Coronary artery (tissue), 2 donors: ENCODE measurements at places on chromosomes 12 and 14.

DNA sequence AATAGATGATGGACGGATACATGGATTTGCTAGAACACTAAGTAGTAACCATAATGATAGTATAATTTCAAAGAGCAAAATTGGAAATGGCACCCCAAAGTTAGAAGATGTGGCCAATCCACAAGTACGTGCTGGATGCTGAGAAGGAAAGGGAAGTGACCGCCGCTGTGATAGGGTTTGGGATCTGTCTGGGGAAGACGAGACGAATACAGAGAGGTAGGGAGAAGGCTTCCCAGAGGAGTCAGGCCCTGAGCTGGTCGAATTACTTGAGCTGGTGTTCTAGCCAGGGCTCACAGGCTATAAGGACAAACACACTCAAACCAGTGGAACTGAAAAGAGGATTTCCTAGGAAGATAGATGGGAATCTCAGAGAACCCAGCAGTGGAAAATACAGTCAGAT, 9.4 kb upstream of the ACVR1B start:
- peak; percentile 60 for DNase-seq

DNA sequence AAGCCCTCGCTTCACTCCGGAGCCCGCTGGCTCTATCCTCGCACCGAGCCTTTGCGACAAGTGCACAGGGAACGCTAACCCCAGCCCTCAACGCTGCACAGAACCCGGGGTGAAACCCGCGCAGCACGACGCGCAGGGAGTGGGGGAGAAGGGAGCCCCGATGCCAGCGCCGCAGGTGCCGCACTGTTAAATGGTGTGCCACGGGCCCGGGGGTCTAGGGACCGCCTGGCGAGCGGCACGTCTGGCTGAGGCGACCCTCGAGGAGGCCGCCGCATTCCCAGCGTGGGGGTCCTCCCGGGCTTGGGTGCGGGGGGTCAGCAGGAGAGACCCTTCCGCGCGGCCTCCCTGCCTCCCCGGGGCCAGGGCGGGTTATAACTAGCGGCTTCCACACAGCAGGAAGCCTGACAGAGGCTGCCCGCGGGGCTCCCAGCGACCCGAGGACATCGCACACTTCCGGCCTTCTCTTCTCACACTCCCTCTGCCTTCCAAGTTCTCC, 23.8 kb upstream of the LRTM2 start:
- peak; percentile 78 for DNase-seq

DNA sequence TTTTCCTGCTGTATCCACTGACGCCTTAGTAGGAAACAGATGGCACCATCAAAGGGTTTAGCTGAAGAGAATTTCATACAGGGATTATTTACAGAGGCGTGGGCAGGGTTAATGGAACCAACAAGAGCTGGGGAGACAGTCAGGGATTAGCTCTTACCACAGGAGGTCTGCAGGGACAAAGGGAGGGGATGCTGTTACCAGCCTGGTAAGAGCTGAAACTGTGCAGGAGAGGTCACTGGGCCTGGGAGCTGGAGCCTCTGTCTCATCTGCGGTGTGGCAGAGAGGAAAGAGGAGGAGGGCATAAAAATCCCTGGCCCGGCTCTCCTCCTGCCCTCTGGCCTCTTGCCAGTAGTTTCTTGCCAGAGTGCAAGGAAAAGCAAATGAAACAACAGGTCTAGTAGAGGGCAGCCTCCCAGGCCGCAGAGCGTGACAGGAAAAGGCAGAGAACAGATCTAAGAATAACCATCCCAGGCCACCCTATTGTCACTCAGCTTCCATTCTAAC, 18.9 kb upstream of the POC1B start:
- no peak for DNase-seq

DNA sequence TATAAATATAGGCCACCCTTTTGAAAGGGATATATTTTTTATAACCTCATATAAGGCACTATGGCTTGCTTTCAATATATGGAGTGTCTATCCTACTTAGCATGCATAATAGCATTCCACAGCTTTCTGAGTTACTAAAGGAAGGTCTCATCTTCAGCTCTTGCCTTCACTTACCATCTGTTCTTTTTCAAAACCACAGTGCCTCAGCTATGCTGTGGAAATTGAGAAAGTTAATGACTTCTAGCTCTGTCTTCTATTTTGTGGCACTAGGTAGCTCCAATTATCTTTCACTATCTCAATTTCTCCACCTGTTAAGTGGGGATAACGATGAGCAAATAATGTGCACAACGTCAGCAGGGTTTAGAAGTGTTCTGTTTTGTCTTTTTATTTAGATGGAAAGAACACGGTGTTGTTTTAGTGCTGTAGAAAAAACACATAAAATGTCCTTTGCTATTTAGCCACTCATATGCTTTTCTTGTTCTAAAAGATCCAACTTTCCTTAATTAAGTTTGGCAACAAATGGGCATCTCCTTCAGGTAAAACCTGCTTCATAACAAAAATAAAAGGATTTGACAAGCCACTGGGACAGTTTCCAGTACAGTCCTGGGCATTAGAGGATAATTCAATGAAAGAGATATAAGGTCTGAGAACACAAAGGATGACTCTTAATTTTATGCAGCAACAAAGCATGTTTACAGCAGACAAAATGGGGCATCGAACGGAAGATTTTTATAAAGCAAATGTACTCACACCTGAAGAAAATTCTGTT, 462.0 kb upstream of the SYT1 start:
- no peak for DNase-seq

DNA sequence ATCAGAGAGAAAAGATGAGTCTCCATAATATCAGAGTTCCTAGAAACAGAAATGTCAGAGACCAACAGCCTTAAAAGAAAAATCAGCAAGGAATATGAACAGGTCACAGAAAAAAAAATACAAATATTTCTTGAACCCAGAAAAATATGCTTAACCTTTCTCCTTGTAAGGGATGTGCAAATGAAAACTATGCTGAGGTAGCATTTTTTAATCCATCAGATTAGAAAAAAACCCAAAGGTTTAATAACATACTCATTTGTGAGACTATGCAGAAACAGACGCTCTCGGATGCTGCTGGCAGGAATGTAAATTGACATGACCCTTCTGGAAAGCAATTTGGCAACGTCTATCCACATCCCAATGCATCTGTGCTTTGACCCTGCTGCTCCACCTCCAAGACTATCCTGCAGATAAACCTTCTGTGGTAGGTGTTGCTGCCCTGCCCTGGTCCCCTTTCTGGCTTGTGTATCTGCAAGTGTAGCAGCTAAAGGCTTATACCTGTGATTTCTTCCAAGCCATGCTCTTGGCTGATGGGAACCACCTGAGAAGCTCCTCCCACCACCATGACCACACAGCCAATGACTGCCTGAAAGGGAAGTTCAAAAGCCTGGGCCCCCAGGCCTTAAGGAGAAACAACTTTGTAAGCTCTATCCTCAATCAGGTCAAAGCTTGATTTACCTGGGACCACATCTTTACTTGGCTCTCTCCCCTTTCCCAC, 49.4 kb downstream of the LTBP2 start:
- no peak for DNase-seq

DNA sequence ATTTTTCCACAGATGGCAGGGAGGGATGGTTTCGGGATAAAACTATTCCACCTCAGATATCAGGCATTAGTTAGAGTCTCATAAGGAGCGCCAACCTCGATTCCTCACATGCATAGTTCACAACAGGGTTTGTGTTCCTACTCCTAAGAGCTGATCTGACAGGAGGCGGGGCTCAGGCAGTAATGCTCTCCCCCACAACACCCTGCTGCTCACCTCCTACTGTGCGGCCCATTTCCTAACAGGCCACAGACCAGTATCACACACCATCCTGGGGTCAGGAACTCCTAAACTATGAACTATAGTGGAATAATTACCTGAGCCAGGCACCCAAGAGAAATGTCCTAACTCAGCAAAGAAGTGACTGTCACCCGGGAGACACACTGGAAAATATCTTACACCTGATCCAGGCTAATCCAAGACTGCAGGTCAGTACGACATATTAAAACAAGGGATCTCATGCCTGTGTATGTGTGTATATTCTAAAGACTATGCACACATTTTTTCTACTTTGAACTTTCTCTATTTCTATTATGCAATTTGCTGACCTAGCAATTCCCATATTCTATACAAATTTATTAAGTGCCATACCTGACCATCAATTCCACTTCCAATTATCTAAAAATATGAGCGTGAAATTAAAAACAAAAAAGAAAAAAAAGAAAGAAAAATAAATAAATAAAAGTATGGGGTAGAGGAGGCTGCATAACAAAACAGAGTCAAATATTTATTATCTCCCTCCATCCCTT, 4.7 kb downstream of the NAA25 start:
- no peak for DNase-seq

DNA sequence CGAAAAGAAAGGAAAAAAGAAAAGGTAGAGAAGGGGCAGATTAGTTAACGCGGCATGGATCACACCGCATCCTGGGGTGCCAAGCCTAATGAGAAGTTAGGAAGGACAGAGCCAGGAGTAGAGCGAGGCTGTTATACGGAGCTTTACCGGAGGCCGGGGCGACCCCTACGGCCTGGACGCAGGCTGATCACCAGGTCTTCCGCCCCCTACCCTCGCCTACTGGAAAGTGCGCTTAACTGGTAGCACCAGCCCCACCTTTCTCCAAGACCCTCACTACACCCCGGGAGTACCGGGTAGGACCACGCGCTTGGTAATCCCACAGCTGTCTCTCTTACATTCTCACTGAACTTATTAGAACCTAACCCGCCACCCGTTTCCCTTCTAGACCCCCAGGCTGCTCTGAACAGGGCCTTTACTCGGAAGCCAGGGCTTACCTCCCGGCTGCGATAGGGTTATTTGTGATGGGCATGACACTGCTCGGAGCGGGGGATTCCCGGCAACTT, 33.8 kb downstream of the WBP11 start:
- peak; percentile 74 for DNase-seq

GRCh38 chr12:28040246-28040645, 67.7 kb upstream of the PTHLH start:
- DNase-seq = no peak

DNA sequence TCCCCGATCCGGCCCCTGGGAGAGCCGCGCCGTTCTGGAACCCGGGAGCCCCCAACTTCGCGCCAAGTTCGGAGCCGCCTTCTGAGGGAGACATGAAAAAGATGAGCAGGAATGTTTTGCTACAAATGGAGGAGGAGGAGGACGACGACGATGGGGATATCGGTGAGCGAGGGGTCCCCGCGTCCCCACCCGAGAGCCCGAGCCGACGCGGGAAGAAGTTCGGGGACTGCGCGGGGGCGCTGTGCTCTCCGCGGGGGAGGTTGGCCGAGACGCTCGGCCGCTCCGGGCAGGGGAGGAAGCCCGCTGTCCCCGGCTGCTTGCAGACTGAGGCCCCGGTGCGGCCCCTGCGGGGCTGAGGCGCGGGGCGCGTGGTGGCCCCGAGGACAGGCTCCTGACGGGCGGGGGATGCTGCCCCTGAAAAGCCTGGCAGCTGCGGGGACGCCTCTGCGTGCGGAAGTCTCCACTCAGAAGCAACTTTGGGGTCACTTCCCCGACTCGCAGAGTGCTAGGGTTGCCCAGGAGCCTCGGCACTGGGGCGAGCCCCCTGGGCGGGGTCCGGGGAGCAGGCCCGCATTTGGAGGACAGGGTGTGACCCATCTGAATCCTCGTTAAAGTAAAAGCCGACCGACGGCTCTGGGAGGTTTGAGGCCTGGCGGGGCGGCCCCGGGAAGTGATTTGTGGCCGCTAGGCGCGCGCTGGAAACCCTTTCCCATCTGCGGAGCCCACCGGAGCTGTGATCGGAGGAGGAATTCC, 511 bp downstream of the ANO6 start:
- peak; percentile 79 for DNase-seq

- DNase-seq = no peak
These were observed 444.1 kb downstream of the RAD51B start for GRCh38 chr14:68263563-68264259.

DNA sequence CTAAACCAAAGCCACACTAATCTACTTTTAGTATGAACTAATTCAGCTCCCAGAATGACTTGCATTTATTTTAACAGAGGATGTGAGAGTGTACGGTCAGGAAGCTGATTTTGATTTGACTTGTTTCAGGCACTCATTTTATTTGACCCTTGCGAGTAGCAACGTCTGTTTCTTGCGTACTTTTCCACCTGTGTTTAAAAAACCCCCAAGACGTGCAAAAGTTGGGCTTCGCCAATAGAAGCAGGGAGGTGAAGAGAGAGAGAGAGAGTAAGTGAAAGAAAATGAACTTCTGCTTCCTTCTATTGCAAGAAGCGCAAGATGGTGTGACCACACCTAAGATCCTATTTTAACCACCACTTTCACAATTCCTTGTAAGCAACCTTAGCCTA, 6.7 kb upstream of the SLC15A4 start:
- no peak for DNase-seq

- no peak for DNase-seq
These were observed 58.2 kb upstream of the CORO1C start for GRCh38 chr12:108789546-108789945.

DNA sequence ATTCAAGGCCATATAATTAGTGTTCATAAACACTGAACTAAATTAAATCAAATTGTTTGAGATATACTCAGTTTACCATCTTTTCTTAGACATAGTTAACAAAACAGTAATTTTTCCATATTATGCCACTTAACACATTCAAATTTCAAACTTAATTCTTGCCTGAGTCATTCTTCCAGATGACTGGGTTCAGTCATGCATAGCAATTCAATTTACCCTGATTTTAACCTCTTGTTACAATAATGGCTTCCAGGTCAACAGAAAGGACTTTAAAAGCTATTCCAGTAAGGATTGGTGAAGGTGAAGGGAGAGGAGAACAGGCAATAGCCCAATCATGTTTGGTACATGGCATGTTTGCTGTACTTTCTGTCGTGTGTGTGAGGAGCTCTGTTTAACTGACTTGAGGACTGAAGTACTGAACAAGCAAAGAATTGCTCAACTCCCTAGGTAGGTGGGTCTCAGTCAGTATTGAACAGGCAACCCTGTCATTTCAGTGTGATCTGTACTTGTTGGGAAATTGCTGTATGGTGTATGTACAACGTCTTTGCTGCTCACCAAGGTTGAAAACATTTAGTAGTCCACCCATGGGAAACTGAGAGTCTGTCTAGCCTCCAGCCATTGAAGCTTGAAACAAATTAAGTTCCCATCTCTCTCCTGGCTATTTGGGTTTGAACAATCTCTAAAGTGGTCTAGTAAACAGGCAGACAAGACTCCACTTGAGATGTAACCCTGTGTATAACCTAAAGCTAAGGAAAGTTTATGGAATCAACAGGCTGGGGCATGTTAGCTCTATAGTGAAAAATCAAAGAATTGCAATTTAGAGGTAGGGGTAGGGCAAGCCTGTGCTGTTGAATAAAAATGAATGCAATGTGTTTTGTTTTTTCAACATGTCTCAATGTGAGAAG, 327.2 kb downstream of the BTG1 start:
- no peak for DNase-seq

DNA sequence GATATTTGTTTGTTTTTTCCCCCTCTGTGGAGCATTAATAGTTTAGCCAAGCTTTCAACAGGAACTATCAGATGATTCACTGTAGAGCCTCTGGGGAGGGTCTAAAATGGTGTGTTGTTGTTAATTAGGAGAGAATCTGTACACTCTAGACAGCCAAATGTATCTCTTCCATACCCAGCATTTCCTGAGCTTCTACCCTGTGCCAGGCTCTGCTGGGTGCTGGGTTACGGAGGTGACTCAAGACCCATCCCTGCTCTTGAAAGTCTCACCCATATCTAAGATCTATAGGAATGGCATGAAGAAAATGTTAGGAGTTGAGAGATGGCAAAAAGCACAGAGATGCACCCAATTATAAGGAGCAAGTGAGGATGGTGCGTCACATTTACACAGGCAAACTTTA, 245.8 kb downstream of the C12orf75 start:
- no peak for DNase-seq
